ENCODE measurements at places on chromosomes 2 and 18.
A peak's percentile ranks its signal among the peaks of the same experiment; 100 is the strongest.

GRCh38 chr2:220011859-220012258, 384.4 kb downstream of the SLC4A3 start:
- DNase-seq = no peak

DNA sequence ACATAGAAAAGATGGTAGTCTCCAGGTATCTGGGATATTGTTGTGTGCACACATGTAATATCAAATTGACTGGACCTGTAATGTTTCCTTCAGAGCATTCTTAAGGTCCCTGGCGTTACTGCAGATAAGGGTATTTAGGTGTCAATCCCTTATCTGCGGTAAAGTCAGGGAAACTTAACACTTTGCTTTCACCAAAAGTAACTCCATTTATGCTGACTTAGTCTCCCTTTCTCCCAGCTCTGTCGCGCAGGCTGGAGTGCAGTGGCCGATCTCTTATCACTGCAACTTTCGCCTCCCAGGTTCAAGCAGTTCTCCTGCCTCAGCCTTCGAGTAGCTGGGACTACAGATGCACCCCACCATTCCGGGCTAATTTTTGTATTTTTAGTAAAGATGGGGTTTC, 1.8 kb downstream of the CNNM3 start:
- no peak for DNase-seq

GRCh38 chr2:32342801-32343200, 14.0 kb upstream of the BIRC6 start:
- no peak for DNase-seq

GRCh38 chr2:239629926-239630617, 229.3 kb upstream of the HDAC4 start:
- DNase-seq = no peak

- no peak for DNase-seq
Observed at GRCh38 chr2:63514781-63515180, 73.5 kb downstream of the WDPCP start.

DNA sequence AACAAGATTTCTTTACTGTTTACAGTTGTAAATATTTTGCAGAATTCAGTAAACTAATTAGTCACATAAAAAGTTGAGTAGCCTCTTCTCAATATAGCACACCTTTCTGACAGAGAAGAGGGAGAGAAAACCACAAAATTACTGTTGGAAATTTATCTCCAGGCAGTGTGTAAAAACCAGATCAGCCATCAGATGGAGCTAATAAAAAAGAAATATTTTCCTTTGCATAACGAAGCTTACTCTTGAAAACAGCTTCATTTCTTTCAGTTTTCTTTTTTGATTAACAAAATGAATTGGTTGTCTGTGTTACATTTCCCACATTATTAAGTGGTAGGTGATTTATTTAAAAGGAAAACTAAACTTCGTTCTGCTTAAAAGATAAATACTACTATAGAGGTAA, 259.3 kb upstream of the KCNJ3 start:
- DNase-seq = no peak

GRCh38 chr2:133991606-133992168, 262.2 kb upstream of the MGAT5 start:
- DNase-seq = no peak

DNA sequence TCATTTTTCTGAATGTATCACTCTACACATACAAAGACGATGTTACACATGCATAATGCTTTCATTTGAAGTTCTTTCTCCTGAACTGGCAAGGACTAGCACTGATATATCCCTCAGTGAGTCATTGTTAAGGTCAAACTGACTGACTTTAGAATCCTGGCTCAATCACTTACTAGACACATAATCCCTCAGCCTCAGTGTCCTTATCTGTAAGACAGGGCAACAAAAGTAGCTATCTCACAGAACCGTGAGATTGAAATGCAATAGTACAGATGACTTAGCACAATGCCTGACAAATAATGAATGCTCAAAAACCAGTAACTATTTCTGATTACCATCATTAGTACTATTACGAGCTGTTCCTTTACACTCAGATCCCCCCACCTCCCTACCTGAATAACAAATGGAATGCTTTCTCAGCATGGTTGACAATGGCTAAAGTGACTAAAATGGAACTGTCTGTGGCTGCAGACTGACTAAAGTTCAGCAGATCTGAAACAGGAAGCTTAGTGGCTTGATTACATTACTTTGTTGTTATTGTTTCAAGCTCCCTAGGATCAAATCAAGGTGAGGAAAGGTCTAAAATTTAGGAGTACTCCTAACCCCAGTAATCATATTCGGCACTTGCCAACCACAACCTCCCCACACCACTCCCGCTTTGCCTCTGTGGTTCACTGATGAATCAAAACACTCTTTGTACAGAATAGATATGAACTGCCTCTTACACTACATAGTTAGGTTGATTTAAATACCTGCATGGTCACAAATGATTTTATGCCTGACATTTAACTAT, 35.8 kb upstream of the CACNB4 start:
- no peak for DNase-seq

- peak; percentile 60 for DNase-seq
Observed at GRCh38 chr2:10097352-10098148, 17.3 kb upstream of the CYS1 start.

GRCh38 chr18:68791801-68792200, 6.1 kb upstream of the CCDC102B start:
- no peak for DNase-seq

DNA sequence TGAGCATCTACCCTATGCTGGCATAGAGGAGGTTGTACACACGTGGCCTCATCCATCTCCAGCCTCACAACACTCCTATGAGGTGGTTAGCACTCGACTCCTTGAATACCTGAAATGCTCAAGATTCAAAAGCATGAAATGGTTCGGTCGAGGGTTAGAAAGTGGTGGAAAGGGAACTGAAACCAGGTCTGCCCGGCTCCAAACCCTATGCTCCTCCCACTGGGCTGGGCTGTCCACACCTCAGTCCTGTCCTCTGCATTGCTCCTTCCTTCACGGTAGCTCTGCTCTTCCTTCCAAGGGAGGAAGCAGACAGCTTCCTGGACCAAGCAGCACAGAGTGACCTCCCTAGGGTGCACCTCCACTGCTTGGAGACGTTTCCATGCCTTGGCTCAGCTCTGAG, 565.2 kb upstream of the ID2 start:
- DNase-seq = no peak

DNA sequence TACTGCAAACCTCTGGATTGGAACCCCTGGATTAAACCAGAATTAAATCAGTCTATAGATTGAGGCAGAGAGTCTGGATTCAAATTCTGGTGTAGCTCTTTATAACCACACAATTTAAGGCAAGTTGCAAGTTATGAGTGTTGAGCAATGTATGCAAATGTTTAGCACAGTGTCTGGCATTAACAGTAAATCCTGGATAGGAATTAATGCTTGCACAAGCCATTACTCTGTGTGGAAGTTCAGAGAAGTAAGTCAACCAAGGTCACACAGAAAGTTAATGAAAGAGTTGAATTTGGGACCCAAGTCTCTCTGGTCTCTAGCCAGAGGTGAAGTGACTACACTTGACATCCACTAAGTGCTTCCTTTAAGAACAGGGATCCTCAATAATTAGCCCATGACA, 2.0 kb upstream of the MARCO start:
- no peak for DNase-seq

DNA sequence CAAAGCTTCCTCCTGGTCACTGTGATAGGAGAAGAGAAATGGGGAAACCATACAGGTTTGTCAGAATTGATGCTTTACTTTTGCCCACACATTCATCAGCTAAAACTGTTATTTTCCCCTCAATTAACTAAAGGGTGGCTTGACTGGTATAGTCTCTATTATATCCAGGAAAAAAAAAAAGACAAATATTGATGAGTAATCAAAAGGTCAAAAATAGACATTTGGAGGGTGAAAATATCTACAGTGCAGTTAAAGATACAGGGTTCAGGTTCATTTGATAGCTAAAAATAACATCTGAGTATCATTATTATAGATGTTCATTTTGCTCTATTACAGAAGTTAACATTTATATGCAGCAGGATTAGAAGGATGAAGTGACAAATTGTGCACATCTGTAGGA, 577.6 kb upstream of the FAM98A start:
- no peak for DNase-seq

DNA sequence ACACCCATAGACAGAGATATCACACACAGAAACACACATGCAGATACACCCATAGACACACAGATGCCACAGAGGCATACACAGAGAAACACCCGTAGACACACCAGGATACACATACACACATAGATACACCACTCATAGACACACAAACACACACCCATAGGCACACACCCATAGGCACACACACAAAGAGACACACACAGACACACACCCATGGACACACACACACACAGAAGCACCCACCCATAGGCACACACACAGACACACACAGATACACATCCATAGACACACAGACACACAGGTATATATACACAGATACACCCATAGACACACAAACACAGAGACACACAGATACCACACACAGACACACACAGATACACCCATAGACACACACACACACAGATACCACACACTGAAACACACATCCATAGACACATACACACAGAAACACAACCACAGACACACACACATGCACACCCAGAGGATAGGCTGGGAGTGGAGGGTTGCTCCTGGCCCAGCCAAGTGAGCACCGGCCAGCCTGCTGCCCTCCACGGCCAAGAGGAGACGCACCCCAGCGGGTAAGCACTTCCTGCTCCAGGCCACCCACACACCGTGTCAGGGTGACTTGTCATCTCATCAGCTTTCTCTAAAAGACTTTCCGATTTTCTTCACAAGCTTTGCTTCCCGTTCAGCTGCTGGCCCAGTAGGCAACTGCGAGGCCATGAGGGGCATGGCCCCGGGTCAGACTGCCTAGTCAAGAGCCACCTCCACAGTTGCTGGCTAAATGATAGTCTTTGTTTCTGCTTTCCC, 14.1 kb upstream of the CNNM3 start:
- no peak for DNase-seq

- no peak for DNase-seq
Observed at GRCh38 chr2:88680916-88681315, 10.6 kb upstream of the RPIA start.

DNA sequence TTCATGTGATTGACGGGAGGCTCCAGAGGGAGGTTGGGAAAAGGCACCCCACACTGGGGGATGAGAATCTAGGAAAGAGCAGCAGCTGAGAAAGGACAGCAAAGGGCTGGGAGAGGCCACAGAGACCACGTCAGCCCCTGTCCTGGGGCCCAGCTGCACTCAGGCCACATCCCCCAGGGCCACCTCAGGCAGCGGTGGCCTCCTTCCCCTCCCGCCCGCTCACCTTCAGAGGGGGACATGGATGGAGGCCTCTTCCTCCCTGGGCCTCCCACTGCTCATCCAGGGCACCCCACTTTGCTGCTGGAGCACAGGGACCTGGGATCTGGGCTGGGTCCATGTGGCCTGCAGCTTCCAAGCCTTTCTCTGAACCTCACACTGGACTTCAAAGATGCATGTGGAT, 199.8 kb upstream of the HDAC4 start:
- no peak for DNase-seq

GRCh38 chr18:33670029-33670428, 92.0 kb downstream of the ASXL3 start:
- no peak for DNase-seq

GRCh38 chr2:207403141-207403540, 126.6 kb upstream of the CREB1 start:
- no peak for DNase-seq

- no peak for DNase-seq
Observed at GRCh38 chr2:696463-696862, 19.3 kb upstream of the TMEM18 start.

- no peak for DNase-seq
Observed at GRCh38 chr2:174552880-174553279, 44.7 kb downstream of the WIPF1 start.

DNA sequence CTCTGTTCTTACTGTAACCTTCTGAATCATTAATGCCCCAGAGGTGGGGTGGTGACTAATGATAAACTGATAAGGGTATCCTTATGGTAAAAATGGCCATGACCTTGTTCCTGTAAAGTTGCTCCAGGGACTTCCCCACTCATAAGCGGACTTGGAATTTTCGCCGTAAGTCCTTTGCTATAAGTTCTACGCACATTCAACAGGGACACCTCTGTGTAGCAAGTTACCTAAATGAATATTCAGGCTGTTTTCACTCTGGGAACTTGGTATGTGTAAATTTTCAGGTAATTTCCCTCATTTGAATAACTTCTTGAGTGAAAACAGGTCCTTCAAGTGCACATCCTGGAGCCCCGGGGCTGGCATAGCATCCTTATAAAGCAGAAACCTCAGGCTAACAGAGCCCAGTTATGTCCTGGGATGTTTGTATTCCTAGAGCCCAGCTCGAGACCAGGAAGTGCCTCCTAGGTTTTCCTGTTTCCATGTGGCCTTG, 9.4 kb upstream of the AGFG1 start:
- peak; percentile 28 for DNase-seq

- no peak for DNase-seq
Observed at GRCh38 chr2:179251870-179252269, 12.8 kb downstream of the SESTD1 start.

DNA sequence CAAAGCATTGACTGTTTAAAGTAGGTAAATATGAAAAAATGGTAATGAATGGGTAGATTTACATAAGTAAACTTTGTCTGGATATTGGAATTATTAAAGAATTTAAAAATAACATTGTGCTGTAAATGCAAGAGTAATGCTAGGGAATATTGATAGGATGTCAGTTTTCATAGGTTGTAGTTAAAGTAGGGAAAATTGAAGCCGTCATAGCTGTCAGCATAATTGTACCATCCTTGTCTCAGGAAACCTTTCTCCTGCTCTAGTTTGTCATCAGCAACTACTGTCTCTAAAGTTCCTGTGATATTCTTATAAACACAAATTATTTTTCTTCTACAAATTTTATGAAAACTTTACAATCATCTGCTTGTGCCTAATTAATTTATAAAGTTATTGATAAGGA, 10.1 kb upstream of the SPAG16 start:
- DNase-seq = no peak

GRCh38 chr2:48749291-48750127, 6.0 kb downstream of the LHCGR start:
- DNase-seq = no peak

DNA sequence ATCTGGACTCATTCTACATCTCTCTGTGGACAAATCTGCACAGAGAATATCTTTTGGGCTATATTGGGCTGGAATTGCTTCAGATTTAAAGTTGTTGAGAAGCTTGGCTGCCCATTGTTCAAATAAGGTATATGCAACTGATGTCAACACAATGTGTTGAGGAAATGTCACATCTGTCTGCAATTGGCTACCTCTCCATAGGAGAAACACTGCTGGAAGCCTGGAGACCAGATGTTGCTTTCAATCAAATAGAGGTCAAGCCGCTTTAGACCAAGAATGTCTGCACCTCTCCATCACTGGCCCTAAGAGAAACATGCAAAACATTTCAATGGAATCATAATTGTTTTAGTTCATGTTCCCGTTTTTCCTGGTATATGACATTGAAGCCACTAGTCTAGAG, 720.2 kb downstream of the SLC4A3 start:
- no peak for DNase-seq

DNA sequence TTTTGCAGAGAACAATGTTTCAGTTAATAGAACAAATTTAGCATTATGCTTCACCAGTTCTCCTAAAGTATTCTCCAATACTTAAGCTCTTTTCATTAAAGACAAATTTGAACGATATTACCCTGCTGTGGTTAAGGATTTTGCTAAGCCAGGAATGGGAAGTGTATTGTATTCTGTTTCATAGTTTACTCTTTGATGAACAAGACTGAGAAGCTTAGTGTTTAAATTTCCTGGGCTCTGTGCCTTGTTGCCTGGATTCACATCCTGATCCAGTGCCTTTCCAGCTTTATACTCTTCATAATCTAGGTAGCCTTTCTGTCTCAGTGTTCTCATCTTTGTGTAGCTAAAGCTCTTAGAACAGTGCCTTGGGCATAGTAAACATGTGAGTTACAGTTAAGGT, 58.6 kb upstream of the GLS start:
- no peak for DNase-seq

GRCh38 chr18:35497027-35497369, 762 bp downstream of the INO80C start:
- no peak for DNase-seq
